ENCODE measurements at places on chromosomes 16 and 17.

DNA sequence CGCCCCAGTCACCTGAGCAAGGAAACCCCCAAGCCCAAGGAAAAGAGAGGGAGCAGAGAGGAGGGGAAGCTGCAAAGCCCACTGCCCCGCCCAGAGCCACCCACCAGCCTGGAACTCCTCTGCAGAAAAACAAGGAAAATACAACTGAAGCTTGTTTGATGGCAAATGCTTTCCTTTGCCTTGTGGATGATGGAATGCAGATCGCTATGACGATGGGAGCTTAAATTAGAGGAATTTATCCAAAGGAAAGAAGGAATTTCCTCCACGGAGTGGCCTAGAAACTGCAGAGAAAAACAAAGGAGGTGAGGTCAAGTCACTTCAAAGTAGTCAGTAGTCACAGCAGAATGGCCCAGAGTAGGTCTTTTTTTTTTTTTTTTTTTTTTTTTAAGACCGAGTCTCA is 31.5 kb upstream of the ASGR2 start:
- no peak for DNase-seq

DNA sequence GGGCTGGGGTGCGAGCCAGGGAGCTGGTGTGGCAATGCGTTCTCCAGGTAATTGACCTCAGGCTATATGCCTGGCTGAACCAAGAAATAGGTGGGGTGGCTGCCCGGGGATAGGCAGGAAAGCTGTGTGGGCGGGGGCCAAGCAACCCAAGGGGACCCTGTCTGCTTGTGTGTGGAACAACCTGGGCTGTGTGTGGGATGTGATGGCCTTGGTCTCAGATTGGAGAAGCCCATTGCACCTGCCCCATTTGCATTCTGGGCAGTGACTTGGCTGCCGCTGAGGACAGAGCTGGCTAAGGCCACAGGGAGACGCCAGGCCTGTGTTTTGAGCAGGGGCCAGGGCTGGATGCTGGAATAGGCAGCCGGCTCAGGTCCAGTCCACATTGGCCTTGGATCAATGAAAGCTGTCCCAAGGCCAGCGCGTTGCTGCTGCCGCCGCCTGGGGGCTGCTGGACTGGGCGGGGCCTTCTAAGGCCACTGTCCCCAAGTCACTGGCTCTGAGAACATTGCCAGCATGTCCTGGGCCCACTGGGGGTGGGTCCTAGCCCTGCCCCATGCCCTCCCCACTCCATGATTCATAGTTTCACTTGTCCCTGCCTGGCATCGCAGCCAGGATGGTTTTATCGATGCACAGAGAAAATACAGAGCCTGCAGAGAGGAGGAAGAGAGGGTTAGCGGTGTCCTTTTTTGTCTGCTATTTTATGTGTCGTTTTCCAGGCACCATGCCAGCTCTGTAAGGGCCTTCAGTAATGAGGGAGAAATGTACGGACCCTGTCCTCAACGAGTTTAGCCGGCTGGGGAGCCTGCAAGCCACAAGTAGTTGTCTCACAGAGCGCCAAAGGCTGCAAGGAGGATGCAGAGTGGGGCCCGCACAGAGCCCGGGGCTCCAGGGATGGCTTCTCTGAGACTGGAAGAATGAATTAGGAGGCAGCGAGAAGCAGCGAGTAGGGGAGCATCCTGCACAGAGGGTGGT is 43.9 kb downstream of the NKD1 start:
- DNase-seq, result peak; percentile 76

- DNase-seq, result no peak
Observed at GRCh38 chr17:78369791-78370381, 8.6 kb upstream of the PGS1 start.

GRCh38 chr16:18799500-18799899 is 1.8 kb downstream of the ARL6IP1 start:
- DNase-seq, result no peak

GRCh38 chr17:49588726-49589576 is 13.3 kb downstream of the NXPH3 start:
- DNase-seq, result no peak

DNA sequence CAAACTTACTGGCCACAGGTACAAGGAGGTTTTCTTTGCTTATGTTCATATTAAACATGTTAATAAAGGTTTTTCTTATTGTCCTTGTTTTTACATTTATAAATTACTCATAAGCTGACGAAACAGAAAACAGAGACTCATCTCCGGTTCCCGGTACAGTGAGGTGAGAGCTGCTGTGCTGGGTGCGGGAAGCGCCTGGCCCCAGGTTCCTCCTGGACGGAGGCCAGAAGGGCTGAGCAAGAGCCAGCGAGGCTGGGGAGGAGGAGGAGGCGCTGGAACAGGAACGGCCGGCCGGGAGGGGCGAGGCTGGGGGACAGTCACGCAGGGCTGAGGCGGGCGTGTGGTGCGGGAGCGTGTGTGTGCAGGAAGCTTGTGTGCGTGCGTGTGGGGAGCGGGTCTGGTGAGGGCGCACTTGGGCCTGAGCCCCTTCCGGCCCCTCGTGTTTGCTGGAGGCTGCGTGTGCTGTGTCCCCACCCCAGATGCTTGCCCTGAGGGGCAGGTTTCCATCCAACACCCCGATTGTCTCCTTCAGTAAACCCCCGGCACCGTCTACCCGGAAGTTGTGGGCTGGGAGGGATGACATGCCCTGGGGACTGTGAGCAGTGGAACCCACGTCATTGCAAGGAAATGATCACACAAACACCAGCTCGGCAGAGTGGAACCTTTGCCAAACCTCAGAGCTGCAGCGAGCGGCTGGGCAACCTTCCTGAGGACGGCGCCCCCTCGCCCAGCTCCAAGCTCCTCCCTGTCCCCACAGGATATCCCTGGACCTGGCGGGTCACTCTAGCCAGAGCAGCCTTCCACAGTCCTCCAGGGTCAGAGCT is 19.5 kb downstream of the CD7 start:
- peak; percentile 87 for DNase-seq

- DNase-seq, result no peak
Observed at GRCh38 chr16:19598805-19599510, 43.5 kb downstream of the VPS35L start.

GRCh38 chr17:49694847-49695697 is 12.7 kb downstream of the SLC35B1 start:
- DNase-seq, result peak; percentile 55

- no peak for DNase-seq
Observed at GRCh38 chr17:43860927-43861622, 14.1 kb downstream of the CD300LG start.

DNA sequence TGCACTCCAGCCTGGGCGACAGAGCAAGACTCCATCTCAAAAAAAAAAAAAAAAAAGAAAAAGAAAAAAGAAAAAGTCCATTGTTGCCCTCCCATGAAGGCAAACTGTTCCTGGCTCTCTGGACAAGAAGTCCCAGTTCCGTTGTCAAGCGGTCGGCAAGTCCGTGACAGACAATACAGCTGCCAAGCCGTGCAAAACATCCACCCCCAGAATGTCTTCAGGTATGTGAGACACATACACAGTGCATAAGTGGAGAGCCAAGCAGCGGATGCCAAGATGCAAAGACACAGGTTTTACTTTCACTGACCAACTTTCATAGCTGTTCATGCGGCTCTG is 33.6 kb upstream of the APPBP2 start:
- no peak for DNase-seq

GRCh38 chr16:67779256-67780014 is 26.9 kb downstream of the RANBP10 start:
- DNase-seq, result no peak

DNA sequence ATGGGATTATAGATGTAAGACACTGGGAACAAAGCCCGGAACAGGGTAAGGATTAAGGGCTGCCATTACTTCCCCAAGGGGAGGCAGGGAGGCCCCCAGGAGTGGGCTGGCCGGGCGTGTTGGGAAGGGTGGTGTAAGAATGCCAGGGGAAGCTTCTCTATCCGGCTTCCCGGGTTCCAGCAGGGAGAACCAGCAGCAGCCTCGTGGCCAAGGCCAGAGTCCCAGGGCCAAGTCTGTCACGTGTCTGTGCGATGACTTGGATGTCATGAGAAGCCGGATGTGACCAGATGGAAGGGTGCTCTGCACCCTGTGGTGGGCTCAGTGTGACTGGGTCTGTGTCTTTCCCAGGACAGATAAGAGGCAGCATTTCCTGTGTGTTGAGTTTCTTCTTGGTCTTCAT is 52.1 kb downstream of the SCNN1B start:
- no peak for DNase-seq

- no peak for DNase-seq
Observed at GRCh38 chr17:49505854-49506253, 10.8 kb downstream of the NGFR start.

- DNase-seq, result no peak
Observed at GRCh38 chr16:25030420-25031131, 15.4 kb upstream of the ARHGAP17 start.

- DNase-seq, result no peak
Observed at GRCh38 chr17:35757243-35757642, 3.4 kb upstream of the C17orf50 start.

- DNase-seq, result no peak
Observed at GRCh38 chr17:76147211-76148014, 6.4 kb upstream of the FOXJ1 start.

DNA sequence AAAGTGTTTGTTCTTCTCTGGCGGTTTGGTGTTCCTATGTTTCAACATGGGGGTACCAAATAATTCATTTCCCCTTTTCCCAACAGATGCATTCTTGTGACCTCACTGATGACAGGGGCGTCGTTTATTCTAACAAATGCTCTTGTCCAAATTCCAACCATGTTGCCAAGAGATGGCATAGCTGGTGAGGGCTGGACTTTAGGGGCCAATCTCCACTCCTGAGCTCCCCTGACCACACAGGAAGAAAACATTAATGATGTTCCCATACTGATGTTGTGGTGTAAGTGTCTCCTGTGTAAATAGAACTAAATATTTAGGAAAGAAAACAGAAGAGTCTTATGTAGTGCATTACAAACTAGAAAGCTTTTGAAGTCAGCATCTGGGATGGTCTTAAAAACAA is 431.6 kb downstream of the CDH13 start:
- no peak for DNase-seq

- DNase-seq, result no peak
Observed at GRCh38 chr16:22329199-22329695, 32.0 kb downstream of the POLR3E start.

- no peak for DNase-seq
Observed at GRCh38 chr16:1612320-1613111, at the start of gene CRAMP1. CRAMP1 (plus strand) TSS chr16:1612360; CDS start chr16:1614640, 2,280 bp downstream.

- no peak for DNase-seq
Observed at GRCh38 chr17:80308692-80309517, 48.3 kb downstream of the RNF213 start.

DNA sequence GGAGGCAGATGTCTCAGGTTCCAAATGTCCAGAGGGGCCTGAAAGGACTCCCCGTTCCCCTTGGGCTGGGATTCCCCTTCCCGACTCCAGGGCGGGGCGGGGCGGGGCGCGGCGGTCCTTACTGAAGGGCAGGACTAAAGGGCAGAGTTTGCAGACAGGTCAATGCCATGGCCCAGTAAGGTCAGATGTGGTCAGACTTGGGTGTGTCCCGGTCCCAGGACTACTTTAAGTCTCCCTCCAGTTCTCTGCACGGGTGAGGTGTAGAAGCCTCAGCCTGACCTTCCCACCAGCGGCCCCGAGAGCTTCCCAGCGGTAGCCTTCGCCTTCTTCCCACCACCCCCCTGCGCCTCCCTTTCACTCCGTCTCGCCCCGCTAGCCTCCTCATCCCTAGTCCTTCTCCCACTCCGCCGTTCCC is 532 bp downstream of the KDM6B start:
- no peak for DNase-seq

GRCh38 chr17:48551596-48552465 is 6.9 kb upstream of the HOXB2 start:
- DNase-seq, result no peak

DNA sequence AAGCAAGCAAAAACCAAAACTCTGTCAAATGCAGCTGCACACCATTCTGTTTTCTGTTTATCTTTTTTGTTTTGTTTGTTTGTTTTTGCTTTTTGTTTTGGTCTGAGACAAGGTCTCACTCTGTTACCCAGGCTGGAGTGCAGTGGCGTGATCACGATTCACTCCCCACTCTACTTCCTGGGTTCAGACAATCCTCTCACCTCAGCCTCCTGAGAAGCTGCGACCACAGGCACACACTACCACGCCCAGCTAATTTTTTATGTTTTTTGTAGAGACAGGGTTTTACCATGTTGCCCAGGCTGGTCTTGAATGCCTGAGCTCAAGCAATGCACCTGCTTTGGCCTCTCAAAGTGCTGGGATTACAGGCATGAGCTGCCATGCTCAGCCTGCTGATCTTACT is 19.3 kb upstream of the SLFN13 start:
- no peak for DNase-seq

GRCh38 chr16:31696968-31697743 is 169.5 kb downstream of the AHSP start:
- DNase-seq, result peak; percentile 41

- no peak for DNase-seq
Observed at GRCh38 chr16:25210758-25211157, 6.0 kb upstream of the AQP8 start.

- DNase-seq, result no peak
Observed at GRCh38 chr17:10294180-10294579, 78.6 kb downstream of the MYH13 start.

DNA sequence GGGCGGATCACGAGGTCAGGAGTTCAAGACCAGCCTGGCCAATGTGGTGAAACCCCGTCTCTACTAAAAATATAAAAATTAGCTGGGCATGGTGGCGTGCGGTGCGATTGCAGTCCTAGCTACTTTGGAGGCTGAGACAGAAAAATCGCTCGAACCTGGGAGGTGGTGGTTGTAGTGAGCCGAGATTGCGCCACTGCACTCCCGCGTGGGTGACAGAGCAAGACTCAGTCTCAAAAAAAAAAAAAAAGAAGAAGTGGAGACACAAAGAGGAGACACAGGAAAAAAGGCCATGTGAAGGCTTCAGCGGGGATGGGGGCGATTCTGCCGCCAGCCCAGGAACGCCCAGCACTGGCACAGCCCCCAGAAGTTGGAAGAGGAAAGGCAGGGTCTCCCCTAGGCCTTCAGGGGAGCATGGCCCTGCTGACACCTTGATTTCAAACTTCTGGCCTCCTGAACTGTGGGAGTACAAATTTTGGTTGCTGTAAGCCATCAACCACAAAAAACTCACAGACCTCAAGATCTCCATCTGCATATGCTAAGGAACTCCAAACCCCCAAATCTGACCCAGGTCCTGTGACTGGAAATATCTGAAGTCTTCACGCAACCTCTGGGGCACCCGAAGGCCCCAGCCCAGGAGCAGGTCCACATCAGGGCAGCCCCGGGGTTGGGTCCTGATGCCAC is 7.0 kb downstream of the SGSH start:
- no peak for DNase-seq

GRCh38 chr17:74439691-74440567 is 8.0 kb downstream of the GPRC5C start:
- DNase-seq, result no peak

Data from frontal cortex (tissue), 4 donors.